ENCODE measurements at places on chromosomes 6 and 20. TPM values are rescaled to one million over a fixed set of nuclear protein-coding genes. Genes with fewer than 3 reads are reported as not detected.
A peak's percentile ranks its signal among the peaks of the same experiment; 100 is the strongest.

DNA sequence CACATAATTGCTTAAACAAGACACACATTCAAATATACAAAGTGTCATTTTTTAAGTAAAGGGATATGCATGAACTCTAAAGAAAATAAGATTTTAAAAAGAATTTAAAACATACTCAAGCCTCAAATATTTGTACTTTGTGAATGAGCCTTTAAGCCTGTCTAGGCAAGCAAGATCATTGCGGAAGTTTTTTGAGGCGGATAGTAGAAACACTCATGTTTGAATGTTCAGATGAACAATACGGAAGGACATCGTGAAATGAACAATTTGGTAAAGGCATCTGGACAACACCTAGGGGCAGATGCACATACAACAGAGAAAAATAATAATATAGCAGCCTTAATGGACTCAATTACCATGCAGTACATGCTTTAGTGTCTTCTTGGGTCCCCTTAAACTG is 928.9 kb downstream of the TFAP2A start:
- no peak for DNase-seq

The KHDC1L gene
- total RNA-seq, result not detected

GRCh38 chr20:36117638-36118037 is 36.9 kb upstream of the EPB41L1 start:
- no peak for DNase-seq

- peak; percentile 50 for DNase-seq
Measured at GRCh38 chr20:46894579-46894958, at the start of gene EYA2. Gene EYA2 (plus strand): TSS chr20:46894843. CDS start chr20:46990011, 95,168 bp downstream.

The SPATA25 gene
- total RNA-seq, result not detected

GRCh38 chr6:82840571-82840970 is 225.1 kb downstream of the UBE3D start:
- DNase-seq, result no peak

The PEDS1 gene
- 79.4 TPM for total RNA-seq

The TBX18 gene
- total RNA-seq, result 4.6 TPM

The SAPCD1 gene
- 3.1 TPM for total RNA-seq

DNA sequence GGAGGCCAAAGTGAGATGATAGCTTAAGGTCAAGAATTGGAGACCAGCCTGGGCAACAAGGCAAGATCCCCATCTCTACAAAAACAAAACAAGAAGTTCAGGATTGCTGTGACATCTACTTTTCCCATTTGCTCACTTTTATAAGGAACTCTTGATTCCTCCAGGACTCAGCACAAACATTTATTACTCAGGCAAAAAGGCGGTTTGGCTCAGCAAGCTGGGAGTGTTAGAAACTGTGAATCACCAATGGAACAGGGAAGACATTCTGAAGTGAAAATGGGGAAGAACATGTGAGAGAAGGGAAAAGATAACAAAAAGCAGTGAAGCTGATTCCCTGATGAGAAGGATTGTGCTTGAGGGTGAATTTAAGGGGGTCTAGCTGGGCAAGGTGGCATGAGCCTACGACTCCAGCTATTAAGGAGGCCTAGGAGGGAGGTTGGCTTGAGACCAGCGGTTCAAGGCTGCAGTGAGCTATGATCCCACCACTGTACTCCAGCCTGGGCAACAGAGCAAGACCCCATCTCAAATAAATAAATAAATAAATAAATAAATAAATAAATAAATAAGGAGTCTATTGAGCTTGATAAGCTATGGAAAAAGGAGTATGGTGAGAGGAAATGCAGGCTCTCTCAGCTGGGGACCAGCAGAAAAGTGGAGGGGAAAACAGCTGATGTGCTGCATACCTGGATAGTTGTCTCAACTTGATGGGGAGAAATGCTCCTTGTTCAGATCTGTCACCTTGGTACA is 65.4 kb upstream of the HDDC2 start:
- no peak for DNase-seq

All from stomach (tissue), 19 donors.